ENCODE measurements at places on chromosomes 5 and 9.

GRCh38 chr5:149552553-149553160 lies 1.4 kb upstream of the CSNK1A1 start:
- DNase-seq, result no peak

GRCh38 chr5:15021266-15022046 lies 149.9 kb upstream of the ANKH start:
- DNase-seq, result no peak

DNA sequence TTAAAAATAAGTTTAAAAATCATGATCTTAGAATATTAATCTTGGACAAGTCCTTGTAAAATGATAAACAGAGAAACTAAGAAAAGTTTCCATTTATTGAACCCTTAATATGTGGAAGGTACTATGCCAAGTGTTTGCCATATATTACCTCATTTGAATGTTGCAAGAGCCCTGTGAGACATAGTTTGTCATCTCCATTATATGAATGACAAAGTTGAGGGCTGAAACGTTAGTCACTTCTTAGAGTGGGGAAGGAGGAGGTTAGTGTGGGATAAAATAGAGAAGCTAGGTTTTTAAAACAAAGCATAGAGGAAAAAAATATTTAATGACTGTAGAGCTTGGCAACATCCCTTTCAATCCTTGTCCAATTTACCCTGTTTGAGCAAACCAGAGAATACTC lies 2.0 kb downstream of the TNC start:
- no peak for DNase-seq

DNA sequence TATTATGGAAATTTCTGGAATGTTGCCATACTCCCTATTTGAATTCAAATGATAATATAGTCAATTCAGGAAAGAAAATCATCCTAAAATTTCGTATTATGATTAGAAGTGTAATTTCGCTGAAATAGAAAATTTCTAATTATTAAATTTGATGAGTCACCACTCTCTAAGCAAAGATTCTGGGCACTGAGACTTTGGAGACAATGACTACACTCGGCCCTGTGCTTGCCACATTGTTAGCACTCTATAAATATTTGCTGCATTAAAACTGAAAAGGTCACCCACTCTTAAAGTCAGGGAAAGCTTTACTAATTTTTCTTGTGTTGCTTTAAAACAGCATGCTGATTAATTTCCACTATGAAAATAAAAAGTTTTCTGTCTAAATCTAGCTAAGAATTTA lies 240.3 kb downstream of the TLE4 start:
- DNase-seq, result no peak

DNA sequence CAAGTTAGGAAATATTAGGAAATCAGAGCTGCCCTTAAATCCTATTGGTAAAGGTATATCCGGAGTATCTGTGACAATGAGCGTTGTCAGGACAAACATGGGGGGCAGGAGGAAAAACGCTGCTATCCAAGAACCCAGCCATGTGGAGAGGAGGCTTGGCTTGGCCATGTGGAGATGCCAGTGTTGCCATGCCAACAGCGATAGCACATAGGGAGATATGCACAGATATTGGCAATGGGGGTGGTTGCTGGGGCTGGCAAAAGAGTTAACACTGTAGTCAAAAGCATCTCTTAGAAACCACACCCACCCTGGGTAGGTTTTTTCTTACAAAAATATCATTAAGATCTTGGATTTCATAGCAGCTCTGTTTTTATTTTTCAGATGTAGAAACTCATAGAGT lies 106.4 kb upstream of the ASTN2 start:
- no peak for DNase-seq

DNA sequence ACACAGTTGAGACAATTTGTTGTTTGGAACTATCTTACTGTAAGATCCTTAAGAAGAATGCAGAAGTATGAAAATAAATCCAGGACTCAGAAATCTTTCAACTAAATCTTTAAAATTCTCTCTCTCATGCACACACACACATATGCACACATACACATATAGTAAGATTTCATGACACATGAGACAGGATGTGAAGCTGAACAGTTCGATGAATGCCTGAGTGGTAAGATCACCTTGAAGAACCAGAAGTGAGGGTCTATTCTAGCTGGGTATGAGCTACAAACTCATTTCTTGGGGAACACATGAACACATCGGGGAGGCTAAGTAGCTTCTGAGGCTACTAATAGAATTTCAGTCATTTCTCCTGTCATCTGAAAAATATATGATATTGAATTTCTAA lies 153.6 kb downstream of the TMC1 start:
- no peak for DNase-seq

GRCh38 chr9:15149450-15149849 lies 157.6 kb downstream of the TTC39B start:
- DNase-seq, result no peak

GRCh38 chr9:134895908-134896833 lies 15.6 kb downstream of the FCN2 start:
- no peak for DNase-seq

GRCh38 chr5:74167206-74167929 lies 473.2 kb downstream of the ENC1 start:
- no peak for DNase-seq

GRCh38 chr5:1299511-1299850 lies 4.6 kb upstream of the TERT start:
- no peak for DNase-seq

- DNase-seq, result no peak
Measured at GRCh38 chr5:112210430-112211005, 208.6 kb downstream of the EPB41L4A start.

- DNase-seq, result no peak
Measured at GRCh38 chr5:17187011-17187785, 30.2 kb upstream of the BASP1 start.

GRCh38 chr9:38160613-38161215 lies 91.7 kb upstream of the SHB start:
- peak; percentile 21 for DNase-seq

DNA sequence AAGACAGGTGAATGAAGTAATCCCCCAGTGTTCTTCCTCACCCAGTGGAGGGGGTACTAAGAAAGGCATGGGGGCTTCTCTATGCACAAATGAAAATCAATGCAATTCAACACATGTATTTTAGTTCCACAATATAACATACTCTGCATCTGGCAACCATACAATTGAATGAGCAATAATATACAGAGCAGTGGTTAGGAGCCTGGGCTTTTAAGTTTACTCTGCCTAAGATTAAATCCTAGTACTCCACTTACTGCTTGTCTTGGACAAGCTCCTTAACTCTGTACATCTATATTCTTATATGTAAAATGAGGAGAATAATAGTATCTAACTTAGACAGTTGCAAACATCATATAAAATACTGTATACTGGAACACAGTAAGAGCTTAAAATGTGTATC lies 195.4 kb upstream of the TRIM32 start:
- no peak for DNase-seq

DNA sequence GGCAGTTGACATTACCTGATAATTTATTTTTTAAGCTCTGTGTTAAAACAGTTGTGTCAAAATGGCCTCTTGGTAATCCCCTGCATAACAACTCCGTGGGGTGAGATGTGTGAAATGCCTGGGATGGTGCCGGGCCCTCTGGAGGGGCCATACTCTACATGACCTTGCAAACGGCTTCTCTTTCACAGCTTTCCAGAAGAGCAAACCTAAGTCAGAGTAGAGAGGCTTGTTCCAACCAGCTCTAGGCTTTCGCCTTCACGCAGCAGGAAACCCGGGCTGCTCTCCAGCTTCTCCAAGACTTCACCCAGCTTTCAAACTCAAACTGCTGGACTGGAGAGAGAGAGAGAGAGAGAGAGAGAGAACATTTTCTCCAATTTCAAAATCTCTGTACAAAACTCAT lies 120.1 kb downstream of the SNX18 start:
- no peak for DNase-seq

- no peak for DNase-seq
Measured at GRCh38 chr5:169609716-169610115, 26.1 kb downstream of the SPDL1 start.

DNA sequence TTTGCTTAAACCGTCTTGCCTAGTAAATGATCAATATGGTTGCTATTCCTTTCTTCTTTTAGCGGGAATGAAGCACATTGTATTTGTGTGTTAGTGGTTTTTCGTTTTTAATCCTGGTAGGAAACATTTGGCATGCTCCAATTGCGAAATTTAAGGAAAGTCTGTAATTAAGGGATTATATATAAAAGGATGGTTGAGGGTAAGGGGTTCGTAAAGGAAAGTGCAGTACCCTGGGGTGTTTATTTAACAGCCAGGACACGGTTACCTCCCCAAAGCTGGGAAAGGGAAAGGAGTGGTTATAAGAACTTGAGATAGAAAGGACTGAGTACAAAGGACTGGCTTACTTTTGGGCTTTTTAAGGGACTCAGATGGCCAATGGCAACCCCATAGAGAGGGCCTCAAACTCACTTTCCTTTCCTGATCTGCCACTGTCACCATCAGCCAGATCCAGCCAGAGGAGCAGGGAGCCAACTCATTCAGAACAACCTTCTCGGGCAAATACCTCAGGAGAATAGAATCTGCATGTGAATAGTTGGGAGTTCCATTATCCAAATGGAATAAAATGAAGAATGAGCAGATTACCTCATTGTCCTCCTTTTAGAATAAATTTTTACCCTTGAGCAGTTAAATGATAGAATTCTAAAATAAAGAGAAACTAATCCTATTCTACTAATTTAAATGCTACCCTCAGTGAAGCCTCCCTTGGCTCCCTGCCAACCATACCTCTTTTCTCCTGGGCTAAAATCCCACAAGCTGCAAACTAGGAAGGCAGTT lies 117.7 kb downstream of the SNCAIP start:
- no peak for DNase-seq

DNA sequence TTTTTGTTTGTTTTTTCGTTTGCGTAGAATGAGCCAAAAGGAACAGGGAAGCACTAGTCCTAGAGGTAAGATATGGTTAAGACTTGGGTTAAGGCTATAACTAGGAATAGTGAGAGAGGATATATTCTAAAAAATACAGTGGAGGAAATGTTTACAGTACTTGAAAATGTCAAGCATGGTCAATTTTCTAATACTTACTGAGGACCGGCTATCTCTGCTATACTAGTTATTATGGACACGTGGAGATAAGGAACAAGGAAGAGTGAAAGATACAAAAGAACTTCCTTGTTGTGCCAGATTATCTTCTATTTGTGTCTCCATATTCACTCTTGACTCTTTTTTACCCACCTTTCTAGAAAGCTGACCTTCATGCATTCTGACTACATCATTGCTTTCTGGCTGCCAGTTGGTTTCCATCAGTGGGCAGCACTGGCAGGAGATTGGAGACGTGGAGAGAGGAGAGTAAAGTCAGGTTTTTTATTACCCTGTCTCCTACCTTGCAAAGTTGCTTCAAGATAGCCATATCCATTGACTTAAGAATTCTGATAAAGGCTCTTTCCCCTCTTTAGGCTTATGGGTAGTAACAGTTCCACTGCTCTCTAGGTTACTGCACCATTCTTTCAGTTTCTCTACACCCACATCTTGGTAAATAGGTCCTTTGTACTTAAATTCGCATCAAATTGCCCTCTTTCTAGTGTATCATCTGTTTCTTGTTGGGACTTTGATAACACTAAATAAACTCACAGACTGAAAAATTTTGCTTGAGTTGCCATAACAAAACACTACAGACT lies 9.0 kb upstream of the RFX3 start:
- DNase-seq, result no peak

GRCh38 chr5:169856571-169856970 lies 123.7 kb downstream of the INSYN2B start:
- no peak for DNase-seq

DNA sequence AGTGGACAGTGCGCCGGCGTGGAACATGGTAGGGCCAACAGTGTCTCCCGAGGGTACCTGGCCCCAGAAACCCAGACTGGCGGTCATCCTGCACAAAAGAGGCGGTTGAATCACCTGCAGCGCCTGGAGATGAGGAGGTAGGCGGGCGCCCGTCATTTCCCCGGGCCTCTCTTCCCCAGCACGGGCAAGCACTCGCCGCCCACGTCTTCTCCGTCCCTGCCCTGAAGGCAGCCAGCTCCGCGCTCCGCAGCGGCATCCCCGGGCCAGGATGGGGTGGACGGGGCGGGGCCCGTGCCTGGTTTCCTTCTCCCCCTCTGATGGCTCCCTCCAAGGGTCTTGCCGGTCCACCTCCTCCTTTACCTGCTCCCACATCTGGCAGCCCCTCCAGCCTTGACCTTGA lies 27.1 kb upstream of the N4BP3 start:
- no peak for DNase-seq

GRCh38 chr5:178670351-178670885 lies 43.6 kb upstream of the CLK4 start:
- no peak for DNase-seq

GRCh38 chr9:131347376-131348020 lies 46.4 kb upstream of the PRRC2B start:
- no peak for DNase-seq

DNA sequence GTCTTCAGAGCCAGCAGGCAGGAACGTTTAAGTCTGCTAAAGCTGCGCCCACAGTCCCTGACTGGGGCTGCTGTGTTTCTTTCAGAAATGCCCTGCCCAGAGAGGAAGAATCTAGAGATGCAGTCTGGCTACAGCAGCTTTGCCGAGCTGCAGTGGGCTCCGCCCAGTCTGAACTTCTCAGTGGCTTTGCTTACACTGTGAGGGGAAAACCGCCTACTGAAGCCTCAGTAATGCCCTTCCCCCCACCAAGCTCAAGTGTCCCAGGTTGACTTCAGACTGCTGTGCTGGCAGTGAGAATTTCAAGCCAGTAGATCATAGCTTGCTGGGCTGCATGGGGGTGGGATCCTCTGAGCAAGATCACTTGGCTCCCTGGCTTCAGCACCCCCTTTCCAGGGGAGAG lies 78.4 kb downstream of the SREK1 start:
- no peak for DNase-seq

DNA sequence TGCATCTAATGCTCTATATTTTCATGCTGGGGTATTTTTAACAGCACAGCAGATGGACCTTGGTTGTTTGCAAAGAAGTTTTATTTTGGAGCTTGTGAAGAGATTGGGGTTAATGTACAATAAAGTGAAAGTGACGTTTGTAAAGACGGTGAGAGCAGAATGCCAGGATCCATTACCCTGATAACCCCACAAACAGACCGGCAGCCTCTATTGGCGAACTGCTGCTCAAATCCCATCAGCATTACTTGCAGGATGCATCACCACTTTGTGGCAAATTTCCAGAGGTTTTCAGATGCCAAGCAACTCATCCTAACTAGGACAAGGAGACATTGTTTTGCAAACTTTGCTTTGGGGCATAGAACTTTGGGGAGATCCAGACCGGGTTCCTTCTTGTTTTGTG lies 383.3 kb upstream of the ZNF462 start:
- no peak for DNase-seq
